Stimulated activated CD4-positive, alpha-beta T cell treated with anti-CD3 and anti-CD28 coated beads, TNF-alpha, amount 100 ng/mL, for 1 hour (primary cell): ENCODE measurements at places on chromosomes 3 and 15.
A peak's percentile ranks its signal among the peaks of the same experiment; 100 is the strongest.

DNA sequence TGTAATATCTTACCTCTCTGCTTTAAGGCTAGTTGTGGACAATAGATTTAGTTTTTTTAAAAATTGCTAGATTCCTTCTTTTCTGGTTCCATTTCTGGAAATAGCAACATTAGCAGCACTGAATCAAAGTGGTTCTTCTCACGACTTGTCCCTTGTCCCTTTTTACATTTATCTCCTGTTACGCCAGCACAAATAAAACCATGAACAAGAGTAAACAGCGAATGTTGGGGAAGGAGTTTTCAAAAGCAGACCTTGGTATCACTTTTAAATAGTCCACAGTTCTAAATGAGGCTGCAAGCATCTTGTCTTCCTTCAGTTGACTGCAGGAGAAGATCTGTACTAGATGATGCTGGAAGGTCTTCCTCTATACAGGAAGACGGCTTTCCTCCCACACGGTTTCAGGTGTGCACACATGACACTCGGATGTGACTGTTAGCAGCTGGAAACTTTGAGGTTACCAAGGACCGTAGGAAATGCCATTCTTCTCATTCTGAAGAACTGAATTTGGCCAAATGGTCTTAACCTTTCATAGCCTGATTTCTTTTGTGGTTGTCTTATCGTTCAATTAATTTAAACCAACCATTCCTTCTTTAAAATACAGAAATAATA, 251.0 kb upstream of the ICE2 start:
- DNase-seq, result no peak

DNA sequence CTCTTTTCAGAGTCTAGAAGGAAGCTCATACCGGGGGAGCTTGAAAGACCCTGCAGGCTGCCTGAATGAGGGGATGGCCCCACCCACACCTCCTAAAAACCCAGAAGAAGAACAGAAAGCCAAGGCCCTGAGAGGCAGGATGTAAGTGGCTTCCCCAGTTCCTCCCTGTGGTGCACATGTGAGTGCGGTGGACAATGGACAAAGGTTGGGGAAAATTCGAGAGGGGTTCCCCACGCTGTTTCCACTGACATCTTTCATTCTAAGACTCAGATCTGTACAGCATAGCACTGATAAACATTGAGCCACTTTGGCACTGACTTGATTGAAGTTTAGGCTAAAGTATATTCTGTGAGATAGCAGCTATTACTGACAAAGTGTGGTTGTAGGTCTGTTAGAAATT, 79.5 kb upstream of the UMPS start:
- no peak for DNase-seq

DNA sequence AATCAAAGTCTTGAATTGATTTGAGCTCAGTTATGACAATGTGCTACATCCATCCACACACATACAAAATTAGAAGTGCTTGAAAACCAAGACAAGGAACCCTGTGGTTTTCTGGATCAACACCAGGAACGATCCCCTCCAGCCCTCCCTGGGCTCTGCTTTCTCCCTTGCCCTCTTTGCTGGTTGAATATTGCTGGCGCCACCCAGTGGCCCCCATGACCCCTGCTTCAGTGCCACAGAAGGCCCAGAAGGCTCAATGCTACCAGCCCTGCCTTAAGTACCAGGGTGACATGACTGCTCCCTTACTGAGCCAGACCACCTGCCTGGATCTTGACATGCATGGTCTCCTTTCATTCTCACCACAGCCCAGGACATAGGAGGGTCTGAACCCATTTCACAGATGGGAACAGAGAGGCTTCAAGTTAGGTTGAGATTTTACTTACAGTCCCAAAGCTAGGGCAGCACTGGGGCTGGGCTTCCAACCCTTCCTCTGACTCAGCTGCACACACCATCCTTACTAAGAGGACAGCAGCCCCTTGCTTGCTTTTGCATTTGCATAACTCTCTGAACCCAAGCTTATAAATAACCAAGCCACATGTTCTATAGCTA, 15.0 kb downstream of the IL12A start:
- DNase-seq, result no peak

GRCh38 chr15:57216288-57216687, 160.0 kb upstream of the CGNL1 start:
- no peak for DNase-seq

DNA sequence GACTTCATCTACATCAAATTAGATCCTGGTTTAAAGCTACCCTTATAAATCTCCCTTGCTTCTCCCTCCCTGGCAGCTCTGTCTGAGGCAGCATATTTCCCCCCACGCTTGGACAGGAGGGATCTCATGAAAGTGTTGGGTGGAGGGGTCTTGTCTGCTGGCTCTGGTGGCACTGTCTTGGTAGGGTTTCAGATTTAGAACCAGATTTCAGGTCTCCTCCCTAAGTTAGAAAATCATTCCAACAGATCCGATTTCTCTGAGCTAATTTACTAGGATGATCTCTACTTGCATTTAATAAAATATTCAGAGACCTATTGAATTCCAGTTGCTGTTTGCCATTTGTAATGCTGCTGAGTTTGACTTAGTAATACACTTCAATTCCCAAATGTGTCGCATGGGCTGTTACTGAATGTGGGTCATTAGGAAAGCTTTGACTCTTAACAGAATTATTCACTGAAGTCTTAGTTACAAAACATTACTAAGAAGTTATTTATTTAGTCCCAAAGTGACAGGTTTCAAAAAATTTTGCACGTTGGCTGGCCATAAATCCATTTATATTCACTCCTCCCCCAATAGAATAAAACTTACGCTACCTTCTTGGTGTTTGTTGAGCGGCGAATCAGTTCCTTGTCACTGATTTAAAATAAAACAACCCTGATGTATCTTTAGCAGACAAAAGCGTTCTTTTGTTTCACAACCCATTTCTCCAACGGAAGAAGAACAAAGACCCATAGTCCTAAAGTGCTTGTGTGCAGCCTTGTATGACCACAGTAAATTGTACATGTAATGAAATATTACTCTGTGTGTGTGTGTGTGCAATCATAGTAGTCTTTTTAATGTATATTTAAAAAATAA, 84.5 kb downstream of the TRAK1 start:
- no peak for DNase-seq

DNA sequence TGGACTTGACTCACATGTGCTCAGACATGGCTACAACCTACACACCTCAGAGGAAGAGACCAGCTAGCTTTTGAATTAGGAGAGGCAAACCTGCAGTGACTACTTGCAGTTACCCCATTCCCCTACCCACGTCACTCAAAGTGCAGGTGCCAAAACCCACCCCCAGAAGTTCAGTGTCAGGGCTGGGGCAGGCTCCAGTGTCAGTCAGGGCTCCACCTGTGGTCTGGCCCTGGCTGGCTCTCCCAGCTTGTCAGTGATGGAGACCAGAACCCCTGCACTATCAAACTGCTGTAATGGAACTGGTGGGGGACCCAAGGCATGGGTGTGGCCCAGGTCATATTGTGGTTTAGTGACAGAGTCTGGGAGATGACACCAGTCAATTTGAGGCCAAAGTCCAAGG, 32.6 kb upstream of the SLC41A3 start:
- DNase-seq, result no peak

- DNase-seq, result no peak
These were observed 401.5 kb upstream of the FRG2C start for GRCh38 chr3:75262661-75263060.

- no peak for DNase-seq
These were observed 2.6 kb downstream of the EIF5A2 start for GRCh38 chr3:170905862-170906261.

DNA sequence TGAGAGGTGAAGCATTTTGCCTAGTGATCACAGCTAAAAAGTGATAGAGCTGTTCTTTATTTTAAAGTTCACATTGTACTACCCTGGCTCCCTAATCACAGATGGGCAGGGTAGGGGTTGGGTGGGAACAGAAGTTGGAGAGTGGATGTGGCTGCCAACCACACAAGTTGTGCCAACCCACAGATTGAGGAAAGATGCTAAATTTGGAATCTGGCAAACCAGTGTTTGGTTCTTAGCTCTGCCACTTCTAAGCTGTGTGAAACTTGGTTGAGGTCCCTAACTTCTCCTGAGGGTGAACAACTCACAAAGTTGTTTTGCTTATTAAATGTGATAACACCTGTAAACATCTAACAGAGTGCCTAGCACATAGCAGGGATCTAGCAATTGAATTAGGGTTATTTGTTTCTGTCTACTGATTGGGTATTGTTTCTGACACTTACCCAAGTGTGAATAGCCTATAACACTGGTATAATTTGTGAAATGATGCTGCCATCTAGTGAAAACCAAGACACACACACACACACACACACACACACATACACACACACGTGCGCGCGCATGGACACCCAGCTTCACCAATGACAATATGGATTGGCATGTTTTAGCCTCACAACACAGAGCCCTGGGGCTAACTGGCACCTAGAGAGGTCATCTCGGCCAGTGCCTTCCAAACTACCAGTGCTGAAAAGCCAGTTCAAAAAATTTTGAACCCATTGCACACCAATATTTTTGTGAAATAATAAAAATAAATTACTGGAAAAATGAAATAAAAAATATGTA, 25.3 kb downstream of the ADGRG7 start:
- DNase-seq, result no peak

DNA sequence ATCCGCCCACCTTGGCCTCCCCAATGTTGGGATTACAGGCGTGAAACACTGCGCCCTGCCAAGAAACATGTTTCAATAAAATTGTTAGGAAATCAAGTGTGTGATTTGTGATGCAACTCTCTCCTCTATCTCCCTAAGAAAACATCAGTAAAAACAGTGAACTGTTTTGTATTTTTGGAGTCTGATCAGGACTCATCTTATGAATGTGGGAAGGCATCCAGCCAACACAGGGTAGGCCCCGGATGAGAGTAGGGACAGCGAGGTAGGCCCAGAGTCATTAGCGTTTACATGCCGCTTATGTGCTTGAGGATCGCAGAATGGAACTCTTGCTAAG, 884 bp upstream of the GLYCTK start:
- no peak for DNase-seq

GRCh38 chr3:2656806-2657777, 453.1 kb downstream of the IL5RA start:
- no peak for DNase-seq

- no peak for DNase-seq
These were observed 5.6 kb upstream of the ATP8B4 start for GRCh38 chr15:50124631-50125030.

GRCh38 chr3:134352031-134352671, 22.1 kb downstream of the AMOTL2 start:
- no peak for DNase-seq

DNA sequence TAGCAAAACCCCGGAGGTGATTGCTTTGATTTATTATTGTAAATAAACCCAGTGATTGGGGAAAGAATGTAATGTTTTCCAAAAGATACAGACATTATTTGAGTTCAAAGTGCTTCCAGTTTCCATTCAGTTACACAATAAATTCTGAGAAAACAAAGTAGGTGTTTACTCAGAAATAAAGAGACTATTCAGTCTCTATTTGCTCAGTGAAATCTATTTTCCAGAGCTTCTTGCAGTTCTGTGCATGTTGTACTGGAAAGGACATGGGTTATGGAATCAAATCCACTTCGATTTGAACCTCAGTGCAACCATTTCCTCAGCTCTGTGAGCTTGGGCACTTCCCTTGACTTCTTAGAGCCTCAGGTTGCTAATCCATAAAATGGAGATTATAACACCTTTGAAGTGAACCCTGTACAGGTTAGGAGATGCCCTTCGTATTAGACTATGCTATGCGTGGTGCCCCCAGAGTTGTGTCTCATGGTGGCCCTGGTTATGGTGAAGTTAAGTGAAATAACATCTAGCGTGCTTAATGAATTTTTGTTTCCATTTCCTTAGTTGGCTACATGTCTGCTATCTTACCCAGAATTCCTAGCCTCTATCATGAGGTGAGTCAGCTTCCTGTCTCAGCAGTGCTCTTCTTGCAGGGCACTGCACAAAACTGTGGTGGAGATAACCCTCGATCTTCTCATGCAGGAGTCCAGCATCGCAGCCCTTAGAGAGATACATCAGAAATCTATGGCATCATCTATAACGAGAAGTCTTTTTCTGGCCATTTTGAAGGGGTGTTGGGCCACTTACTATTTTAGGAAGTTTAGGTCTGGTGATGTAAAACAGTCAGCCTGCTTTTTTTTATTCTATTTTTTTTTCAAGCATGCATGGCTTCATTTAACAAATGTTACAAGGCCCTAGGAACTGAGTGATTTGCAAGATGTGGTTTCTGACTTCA, 97.7 kb downstream of the RPL39L start:
- DNase-seq, result peak; percentile 27

GRCh38 chr15:74185710-74186348, 12.3 kb downstream of the ISLR start:
- DNase-seq, result no peak

GRCh38 chr15:67082007-67082536, 16.7 kb downstream of the SMAD3 start:
- DNase-seq, result no peak

DNA sequence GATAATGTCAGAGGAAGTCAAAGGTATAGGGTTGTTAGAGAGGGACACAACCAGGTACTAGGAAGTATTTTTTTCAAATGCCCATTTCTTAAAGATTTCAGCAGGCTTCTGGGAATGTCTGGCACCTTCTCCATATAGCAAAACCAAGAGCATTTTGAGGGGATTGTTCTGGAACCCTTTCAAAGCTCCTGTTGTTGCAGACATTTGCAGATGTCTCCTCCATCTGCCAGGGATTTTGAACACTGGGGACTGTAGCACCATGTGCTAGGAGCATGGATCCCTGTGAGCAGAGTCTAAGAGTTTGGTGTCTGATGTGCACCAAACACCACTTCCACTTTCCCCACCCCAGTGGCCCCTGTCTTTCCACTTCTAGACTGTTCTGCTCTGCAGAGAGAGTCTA, 206.0 kb upstream of the KBTBD8 start:
- DNase-seq, result no peak
